NCI-H1105 (cell line): ENCODE measurements at places on chromosomes 4 and X.

GRCh38 chrX:107831071-107831730, 5.5 kb downstream of the MID2 start:
- DNase-seq = no peak

GRCh38 chr4:150368667-150369066, 213.3 kb upstream of the MAB21L2 start:
- peak; percentile 29 for DNase-seq

- no peak for DNase-seq
Observed at GRCh38 chrX:139815771-139816170, 107.8 kb upstream of the MCF2 start.

- no peak for DNase-seq
Observed at GRCh38 chr4:189838821-189839497, 101.7 kb upstream of the FRG1 start.

GRCh38 chr4:21948347-21949072, at the start of gene KCNIP4:
Gene KCNIP4, minus strand, starts transcription at chr4:21948772.
- DNase-seq = no peak

- DNase-seq = no peak
Observed at GRCh38 chrX:31038575-31039326, 33.1 kb downstream of the FTHL17 start.

- DNase-seq = no peak
Observed at GRCh38 chr4:37976507-37976906, 16.3 kb downstream of the PTTG2 start.

- DNase-seq = peak; percentile 28
Observed at GRCh38 chrX:121356850-121357171, 309.4 kb downstream of the GLUD2 start.

GRCh38 chr4:159606835-159607234, 504.0 kb downstream of the RAPGEF2 start:
- DNase-seq = no peak

DNA sequence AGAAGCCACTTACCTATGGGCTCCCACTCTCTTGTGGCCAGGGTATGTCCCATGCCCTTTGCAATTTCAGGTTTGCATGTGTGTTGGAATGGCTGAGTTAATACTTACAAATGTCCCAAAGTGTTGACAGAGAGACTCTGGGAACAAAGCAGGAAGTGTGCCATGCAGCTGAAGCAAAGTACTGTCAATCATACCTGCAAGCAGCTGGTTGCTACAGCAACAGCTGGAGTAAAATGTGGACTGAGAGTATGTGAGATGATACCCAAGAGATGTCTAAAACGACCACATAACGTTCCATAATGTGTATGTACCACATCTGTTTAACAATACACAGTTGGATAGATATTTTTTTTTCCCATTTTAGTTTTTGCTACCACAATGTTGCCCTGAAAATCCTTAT, 82.8 kb upstream of the CAMK2D start:
- no peak for DNase-seq

DNA sequence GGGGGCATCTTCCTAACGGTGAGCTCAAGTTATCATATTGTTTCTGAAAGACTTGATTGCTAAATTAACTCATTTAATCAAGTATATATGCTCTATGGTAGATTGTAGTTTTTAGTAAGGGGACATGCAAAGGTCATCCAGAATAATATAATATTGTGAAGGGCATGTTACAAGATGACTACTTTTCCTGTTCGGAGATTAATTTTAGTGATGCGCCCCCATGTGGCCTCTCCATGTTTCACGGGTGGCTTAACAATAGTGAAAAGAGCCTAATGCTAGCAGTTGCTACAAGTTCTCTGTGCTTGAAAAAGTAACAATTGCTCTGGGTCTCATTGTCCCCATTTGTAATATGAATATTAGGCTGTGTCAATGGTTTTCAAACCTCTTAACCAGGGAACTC, 12.2 kb downstream of the SMPX start:
- DNase-seq = no peak

DNA sequence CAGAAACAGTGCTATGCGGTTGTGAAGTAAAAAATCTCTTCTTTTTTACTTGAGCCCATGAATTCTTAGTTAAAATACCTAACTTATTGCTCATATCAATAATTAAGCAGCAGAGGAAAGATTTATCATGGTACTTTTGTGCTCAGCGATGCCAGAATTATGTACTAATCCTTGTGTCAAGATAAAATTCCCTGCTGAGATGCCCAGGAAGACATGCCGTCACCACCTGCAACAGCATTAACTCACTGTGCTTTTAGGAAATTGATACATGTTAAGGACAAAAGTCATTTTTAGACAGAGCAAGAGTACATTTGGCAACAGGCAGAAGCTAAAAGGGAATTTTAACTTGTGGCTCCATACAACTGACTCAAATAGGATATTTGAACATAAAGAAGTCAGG, 138.9 kb downstream of the NPNT start:
- no peak for DNase-seq

DNA sequence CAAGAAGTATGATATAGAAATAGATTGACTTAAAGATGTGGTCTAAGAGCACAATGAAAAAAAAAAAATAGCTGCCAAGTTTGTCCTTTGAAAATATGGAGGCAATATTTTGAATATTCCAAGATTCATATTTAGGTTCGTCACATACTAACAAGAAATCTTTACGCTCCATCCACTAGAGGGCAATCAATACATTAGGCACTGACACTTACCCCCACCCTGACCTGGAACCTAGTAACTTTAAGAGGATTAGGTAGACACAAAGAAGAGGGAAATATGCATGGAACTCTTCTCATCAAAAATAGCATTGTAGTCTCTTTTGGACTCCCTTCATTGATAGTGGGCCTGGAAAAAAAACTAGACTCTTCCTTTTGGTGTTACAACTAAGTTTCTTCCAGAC, 1108.1 kb downstream of the PCDH19 start:
- no peak for DNase-seq

GRCh38 chrX:3520458-3520857, 174.0 kb upstream of the MXRA5 start:
- no peak for DNase-seq

- no peak for DNase-seq
Observed at GRCh38 chrX:72609313-72609712, 36.7 kb upstream of the HDAC8 start.

GRCh38 chrX:1581132-1581531, 10.3 kb upstream of the AKAP17A start:
- peak; percentile 2 for DNase-seq

GRCh38 chrX:111646515-111646914, 34.5 kb upstream of the ALG13 start:
- DNase-seq = no peak

DNA sequence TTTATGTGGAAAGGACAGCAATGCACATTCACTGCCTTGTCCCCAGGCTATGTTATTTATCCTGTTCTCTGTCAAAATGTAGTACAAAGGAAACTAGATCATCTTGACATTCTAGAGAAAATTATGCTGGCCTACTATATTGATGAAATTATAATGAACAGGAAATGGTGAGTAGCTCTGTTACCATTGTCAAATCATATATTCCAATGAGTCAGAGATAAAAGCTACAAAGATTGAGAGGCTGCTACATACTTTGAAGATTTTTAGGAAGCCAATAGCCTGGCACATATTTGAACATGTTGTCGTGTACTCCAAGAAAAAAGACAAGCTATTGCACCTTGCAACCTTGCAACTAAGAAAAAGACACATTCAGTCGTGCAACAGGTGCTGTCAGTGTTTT, 52.7 kb upstream of the TET2 start:
- DNase-seq = no peak

DNA sequence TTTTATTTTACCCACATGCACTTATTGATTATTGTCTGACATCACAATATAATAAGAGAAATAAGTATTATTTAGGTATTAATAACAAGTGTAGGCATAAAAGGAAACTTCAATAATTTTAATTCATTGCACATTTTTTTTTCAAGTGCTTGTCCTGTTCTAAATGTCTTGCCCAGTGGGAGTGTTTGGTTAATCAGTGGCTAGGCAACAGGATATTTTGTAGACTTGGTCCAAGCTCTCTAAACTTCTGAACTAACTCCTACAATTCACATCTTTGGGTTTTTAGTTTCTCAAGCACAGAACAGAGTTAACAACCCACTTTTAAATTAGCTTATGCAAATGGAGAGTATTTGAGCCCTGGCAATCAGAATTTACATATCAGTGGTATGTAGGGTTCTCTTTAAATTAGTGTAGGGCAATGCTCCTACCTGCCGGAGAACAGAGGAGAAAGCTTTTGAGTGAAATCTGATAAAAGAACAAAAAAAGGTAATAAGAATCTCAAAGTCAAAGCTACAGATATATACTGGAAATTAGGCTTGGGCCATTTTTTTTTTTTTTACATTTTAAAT, 353.5 kb downstream of the ADGRL3 start:
- DNase-seq = no peak

- peak; percentile 11 for DNase-seq
Observed at GRCh38 chrX:102154900-102155805, 624 bp downstream of the BEX5 start.

DNA sequence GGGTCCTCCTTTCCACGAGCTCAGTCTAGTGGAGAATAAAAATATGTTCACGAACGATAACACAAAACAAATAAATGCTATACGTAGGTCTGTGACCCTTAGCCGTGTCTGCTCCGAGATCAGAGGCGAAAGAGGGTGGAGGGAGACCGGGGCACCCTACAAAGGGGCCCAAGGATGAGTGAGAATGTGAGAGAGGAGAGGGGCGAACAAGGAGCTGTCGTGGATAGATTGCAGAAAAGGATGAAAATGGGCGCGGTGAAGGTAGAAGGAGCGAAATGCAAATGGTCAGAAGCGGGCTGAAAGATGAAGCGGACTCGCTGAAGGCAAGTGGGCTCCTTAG, 6.2 kb upstream of the ZBTB33 start:
- no peak for DNase-seq

DNA sequence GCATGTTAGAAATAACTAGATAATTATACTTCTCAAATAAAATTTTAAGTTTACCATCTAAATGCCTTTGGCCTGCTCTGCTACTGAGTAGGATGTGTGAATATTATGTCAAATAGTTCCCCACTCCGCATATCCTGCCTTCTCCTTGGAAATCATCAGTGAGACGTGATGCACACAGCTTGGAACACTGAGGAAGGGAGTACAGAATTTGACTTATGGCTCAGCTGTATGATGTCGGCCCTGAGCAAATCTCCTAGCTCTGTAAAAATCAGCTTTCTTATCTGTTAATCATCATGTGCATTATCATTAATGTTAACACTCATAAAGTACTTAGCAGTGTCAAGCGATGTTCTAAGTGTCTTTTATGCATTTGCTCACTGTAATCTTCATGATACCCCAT, 241.0 kb upstream of the ANKRD50 start:
- DNase-seq = no peak

DNA sequence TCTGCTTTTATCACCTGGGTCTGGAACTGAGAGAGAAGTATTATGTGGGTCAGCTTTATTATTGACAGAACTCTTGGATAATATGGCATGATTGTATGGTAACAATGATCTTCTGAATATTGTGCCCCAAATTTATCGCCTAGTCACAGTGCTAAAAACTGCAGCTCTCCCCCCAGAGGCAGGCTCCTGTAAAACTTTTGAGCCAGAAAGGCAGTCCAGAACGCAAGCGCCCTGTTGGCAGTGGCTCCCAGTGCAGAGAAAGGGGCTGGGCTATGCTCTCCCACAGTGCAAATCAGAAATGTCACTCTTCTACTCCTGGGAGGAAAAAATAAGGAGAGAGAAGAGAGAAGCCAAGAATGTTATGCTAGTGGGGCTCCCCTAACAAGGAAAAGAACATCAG, 50.5 kb downstream of the HELT start:
- DNase-seq = no peak

- DNase-seq = no peak
Observed at GRCh38 chrX:53412446-53412845, 10.0 kb downstream of the SMC1A start.

- no peak for DNase-seq
Observed at GRCh38 chrX:39499996-39500395, 597.8 kb downstream of the BCOR start.

DNA sequence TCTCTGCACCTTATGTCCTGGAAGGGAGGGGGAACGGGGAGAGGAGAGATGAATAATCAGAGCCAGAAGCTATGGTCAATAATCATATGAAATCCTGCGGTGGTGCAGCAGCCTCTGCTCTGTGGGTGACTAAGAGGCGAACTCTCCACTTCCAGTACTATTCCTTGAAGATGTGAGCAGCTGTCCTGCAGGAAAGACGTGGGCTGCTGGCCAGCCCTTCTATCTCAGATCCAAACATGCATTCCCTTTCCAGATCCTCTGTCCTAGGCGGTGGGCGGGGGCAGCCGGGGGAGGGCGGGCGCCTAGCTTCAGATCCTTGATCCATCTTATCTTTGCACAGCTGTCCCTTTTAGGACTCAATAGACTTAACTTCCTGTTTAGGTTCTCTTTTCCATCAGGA, 34.5 kb downstream of the SPINK2 start:
- DNase-seq = no peak

GRCh38 chr4:163071308-163071707, 95.4 kb downstream of the NAF1 start:
- no peak for DNase-seq

DNA sequence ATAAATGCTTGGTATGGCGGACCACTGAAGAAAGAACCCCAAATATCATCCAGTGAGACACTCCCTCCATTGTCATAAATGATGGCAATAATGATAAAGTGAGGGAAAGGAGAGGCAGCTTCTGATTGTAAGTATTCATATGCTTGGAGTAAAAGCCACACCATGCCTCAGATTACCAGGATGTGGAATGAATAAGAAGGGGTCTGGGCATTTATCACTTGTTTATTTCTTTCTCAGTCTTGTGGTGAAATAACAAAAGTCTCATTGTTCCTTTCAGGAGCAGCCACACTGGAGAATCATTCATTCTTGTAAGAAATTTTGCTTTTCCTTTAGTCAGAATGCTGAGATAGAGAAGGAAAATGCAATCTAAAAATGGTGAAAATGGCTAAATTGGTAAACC, 21.7 kb downstream of the F8 start:
- DNase-seq = no peak

DNA sequence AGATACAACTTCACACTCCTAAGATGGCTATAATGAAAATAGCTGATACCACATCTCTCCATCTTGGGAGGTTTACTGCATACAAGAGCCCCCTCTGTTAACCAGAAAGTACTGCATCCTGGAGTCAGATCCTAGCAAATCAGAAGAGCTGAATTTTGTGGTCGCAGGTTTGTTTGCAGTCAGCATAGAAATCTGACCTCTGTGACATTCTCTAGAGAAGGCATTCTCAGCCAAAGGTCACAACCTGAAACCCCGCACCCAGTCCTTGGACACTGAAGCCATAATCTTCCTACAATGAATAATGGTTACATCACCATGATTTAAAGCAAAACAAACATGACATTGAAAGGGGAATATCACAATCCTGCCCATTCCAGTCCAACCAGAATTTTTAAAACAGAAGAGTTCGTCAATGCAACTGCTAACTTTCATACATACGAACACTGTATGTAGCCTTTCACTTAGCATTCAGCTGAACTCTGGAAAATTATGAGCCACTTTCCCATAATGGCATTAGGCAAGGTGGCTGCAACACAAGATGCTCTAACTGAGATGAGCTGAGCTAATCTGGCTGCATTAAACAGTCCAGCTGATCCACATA, 17.6 kb downstream of the HS6ST2 start:
- DNase-seq = no peak
